Cortex of kidney (tissue), 1 donor: ENCODE measurements at places on chromosomes 7 and 10.

DNA sequence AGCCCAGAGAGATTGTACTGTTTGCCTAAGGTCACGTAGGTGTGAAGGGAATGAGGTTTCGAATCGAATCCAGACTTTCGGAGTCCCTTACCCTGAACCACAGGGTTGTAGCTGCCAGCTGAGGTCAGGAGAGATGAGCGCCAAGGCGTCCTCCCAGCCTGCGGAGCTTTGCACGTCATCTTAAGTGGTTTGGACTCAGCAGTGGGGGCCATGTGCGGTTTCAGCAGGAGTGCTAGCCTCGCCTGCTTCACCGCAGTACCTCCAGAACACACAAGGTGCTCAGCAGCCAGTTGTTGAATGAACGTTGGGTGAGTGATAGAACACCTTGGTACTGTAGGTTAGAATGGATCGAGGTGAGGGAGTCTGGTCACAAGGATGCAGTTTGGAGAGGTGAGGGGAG is 74.9 kb upstream of the PPIF start:
- no peak for DNase-seq

GRCh38 chr10:61897671-61898434 is 3.6 kb upstream of the ARID5B start:
- DNase-seq, result no peak

- no peak for DNase-seq
Measured at GRCh38 chr7:1533547-1534329, 3.2 kb downstream of the MAFK start.

- DNase-seq, result no peak
Measured at GRCh38 chr7:80794631-80795573, 123.9 kb downstream of the SEMA3C start.

- no peak for DNase-seq
Measured at GRCh38 chr10:86747796-86748581, 8.4 kb upstream of the BMPR1A start.

DNA sequence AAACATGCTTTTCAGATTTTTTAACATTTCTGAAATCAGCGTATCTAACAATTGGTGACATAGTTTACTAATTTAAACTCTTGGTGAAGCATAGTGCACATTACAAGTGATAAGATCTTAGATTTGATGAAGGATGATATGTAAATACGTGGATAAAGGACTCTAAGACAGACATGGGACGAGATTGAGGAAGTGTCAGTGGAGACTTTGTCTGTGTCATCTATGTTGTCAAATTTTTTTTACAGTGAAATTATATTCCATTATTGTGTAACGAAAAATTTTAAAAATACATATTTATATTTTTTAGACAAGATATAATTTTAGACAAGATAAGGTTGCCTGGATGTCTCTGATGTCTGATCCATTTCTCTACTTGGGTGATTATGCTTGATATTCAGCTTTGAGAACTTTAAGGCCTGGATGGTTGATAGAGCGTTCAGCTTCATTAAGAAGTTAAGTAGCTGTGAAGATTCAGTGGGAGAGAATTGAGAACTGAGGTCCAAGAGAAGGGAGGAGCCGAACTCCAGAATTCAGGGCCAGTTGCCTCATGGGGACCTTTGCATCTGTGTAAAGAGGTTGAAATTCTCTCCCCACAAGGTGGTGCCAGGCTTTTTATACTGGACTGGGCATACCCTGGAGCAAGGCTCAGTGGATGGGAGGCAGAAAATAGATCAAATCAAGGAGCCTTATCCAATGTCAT is 62.7 kb downstream of the KAT6B start:
- DNase-seq, result no peak
